ENCODE measurements at places on chromosomes 2 and 18. TPM values are rescaled to one million over a fixed set of nuclear protein-coding genes. Genes with fewer than 3 reads are reported as not detected.

TRABD2A gene
- total RNA-seq, result 13.4 TPM

DIPK1C gene
- total RNA-seq, result not detected

PAIP2B gene
- 0.30 TPM for total RNA-seq

MORN2 gene
- total RNA-seq, result 37.3 TPM

HOXD4 gene
- total RNA-seq, result 0.27 TPM

SERPINB3 gene
- 0.10 TPM for total RNA-seq

GALR1 gene
- not detected for total RNA-seq

GCG gene
- total RNA-seq, result not detected

DSEL gene
- total RNA-seq, result 0.39 TPM

CNRIP1 gene
- total RNA-seq, result 2.2 TPM

ALLC gene
- not detected for total RNA-seq

VIL1 gene
- total RNA-seq, result 0.24 TPM

NFE2L2 gene
- total RNA-seq, result 48.1 TPM

SCN2A gene
- total RNA-seq, result not detected

IL37 gene
- total RNA-seq, result not detected

RND3 gene
- 44.2 TPM for total RNA-seq

NYAP2 gene
- not detected for total RNA-seq

MAP3K20 gene
- 33.3 TPM for total RNA-seq

ITGB6 gene
- total RNA-seq, result 0.72 TPM

FIGN gene
- total RNA-seq, result 1.5 TPM

VIT gene
- total RNA-seq, result not detected

KRTCAP3 gene
- total RNA-seq, result 0.39 TPM

MARCO gene
- total RNA-seq, result 0.36 TPM

LYG2 gene
- not detected for total RNA-seq

PJVK gene
- 2.1 TPM for total RNA-seq

ZC3H15 gene
- total RNA-seq, result 82.0 TPM

MEP1B gene
- total RNA-seq, result 0.05 TPM

LAMA3 gene
- 51.4 TPM for total RNA-seq

TTC27 gene
- 27.8 TPM for total RNA-seq
